CD8-positive, alpha-beta T cell (primary cell): ENCODE measurements at places on chromosomes 2 and 18.

- no peak for DNase-seq
These were observed 590.9 kb downstream of the IRS1 start for GRCh38 chr2:226208726-226209125.

DNA sequence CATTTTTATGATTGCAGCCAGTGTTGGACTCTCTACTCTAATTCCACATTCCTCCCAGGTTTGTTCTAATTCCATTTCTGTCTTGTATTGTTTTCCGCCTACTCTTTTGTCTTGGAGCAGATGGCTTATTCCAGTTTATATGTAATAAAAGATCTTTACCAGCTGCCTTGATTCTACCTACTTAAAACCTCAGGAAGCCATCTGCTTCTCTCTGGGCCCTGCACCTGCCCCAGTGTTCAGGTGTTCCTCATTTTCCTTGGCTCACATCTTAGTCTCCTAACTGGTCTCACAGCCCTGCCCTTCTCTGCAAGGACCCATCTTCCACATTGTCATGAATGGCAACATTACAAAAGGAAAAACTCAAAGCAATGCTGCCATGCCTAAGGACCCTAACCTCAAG is 21.0 kb upstream of the IL37 start:
- no peak for DNase-seq

DNA sequence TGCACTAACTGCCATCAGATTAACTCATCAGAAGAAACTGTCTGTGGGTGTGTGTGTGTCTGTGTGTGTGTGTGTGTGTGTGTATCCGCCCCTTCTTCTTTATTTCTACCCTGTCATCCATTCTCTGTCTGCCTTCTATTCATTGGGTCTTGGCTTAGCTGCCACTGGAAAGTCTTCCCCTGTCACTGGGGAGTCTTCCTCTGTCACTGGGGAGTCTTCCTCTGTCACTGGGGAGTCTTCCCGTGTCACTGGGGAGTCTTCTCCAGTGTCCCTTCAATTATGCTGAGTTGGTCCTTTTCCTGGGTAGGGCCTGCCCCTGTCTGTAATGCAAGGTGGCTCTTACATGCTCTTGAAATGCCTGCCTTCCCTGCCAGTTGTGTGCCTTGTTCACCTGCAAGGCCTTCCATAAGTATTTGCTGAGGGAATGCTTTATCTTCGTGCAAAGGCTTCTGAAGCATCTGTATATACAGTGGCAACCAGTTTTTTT is 18.9 kb upstream of the POLR1B start:
- no peak for DNase-seq

DNA sequence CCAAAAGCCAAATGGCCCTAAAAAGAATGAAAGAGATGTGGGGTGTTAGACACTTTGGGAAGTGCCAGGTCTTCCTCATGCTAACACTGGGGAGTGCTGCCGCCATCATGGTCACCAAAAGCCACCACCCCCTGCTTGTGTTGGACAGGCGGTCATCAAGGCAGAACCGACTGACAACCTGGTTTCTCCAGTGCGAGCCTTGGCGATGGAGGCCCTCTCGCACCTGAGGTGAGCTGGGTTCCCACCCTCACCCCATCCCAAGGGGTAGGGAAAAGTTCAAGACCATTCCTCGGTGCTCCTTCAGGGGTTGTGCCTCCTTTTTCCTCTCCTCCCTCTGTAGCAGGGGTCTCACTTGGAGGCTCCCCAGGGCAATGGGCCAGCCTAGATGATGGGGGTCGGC is 33.6 kb downstream of the MROH2A start:
- DNase-seq = no peak

- DNase-seq = no peak
These were observed 92.6 kb downstream of the VAPA start for GRCh38 chr18:10006311-10006893.

GRCh38 chr2:168465594-168465993 is 9.5 kb downstream of the CERS6 start:
- no peak for DNase-seq
